ENCODE measurements at places on chromosomes 4 and X.
A peak's percentile ranks its signal among the peaks of the same experiment; 100 is the strongest.

DNA sequence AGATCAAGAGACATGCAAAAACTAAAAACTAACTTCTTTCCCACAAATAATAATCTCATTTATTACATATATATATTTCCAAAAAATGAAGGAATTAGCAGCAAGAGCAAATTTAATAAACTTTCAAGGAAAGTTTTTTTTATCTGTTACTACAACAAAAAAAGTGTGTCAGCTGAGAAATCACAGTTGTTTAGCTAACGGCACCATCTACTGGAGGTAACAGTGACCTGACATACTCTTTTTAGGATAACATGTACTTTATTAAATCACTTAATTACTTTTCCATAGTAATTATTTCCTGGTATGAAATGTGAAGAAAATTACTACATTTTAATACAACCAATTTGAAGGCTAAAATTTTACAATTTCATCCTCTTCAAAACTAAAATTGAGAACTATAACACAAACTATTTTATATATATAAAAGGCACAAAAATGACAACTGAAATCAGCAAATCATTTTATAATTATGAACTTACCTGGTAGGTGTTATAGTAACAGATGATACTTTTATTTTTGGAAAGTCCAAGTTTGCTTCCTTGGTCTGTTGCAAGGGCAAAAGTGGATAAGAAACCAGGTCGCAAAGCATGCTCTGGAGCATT, 9.1 kb downstream of the LAMTOR3 start:
- DNase-seq: peak; percentile 12

- DNase-seq: no peak
These were observed 43.2 kb downstream of the PALLD start for GRCh38 chr4:168540086-168540485.

DNA sequence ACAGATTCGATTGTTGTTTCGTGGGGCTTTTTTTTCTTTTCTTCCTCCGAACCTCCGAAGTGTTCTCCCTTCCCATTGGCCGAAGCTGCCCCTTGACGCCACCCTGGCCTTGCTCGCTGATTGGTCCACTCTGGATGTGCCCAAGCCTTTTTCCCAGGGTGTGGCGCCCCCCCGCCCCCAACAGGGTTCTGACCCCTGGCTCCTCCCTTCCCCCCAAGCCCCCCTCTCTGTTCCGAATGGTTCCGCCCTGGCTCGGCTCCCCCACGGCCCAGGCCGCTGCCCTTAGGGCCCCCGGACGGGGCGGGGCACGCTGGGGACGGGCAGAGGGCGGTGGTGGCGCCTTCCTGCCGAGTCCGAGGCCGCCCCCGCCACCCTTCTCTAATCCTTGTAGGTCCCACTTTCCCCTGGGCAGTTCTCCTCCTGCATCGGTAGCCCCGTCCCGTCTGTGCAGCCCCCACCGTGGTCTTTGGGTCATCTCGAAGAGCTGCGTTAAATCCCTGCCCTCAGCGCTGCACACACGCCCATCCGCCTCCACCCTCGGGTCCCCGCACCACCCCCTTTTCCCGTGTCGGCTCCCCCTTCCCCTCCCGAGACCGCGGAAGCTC, 25.5 kb downstream of the UTP14A start:
- DNase-seq: peak; percentile 70

DNA sequence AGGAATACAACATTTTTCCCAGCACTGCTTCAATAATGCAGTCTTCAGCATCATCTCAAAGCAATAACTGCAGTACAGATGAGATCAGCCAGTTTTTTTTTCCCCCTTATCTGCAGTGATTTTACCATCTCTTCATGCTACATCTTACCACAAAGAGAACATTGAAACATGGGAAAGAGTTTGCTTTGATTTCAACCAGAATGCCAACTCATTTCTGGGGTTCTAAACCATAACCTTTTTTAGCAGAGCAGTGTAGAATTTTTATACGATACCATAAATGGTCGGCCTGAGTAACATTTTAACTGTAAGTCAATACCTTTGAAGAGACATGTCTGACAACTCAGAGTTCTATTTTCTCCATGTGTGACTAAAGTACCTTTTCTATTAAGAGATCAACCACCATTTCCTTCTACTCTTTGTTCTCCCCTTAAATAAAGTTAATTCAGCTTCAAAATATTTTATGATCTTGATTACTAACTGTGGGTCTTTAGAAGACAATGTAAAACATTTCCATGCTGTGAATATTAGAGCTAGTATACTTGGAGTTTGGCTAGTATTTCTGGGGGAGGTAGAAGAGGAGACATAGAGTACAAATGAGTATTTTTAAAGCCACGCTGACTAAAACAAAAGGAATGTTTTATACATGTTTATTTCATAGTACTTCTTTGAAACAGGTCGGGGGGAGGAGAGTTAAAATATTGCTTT, 69.1 kb downstream of the TET2 start:
- DNase-seq: no peak

DNA sequence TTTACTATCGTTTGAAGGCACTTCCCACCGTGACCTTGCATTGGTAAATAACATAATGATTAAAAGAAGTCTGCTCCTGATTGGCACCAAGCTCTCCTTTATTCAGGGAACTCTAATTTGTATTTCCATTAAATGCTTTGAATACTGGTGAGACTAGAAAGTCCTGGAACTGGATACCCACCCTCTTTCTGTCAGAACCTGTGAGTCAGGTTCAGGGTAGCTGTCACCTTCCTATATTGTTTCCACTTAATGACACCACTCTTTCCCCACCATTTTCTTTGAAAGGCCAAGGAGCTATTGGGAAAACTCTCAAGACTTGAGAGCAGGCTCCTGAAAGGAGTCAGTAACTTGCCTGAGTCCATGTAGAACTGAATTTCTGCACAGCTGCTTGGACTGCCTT, 55.9 kb upstream of the RASSF6 start:
- DNase-seq: no peak

DNA sequence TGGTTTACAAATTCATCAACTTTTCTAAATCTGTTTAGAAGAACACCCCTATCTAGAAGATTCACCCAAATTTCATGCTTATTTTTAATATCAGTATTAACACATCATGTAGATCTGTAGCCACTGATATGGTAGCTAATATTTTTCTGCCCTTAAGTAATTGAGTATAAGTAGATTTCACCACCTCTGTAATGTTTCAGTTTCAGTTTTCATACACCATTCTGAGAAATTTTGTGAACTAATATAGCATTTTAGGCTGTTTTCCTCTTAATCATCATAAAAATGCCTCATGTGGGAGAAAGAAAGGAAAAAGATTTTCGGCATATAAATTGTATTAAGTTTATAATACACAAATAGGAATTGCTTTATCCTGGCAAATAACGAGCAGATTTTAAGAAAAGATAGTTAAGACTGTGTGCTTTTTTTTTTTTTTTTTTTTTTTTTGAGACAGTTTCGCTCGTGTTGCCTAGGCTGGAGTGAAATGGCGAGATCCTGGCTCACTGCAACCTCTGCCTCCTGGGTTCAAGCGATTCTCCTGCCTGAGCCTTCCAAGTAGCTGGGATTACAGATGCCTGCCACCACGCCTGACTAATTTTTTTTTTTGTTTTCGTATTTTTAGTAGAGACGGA, 21.4 kb upstream of the RBPJ start:
- no peak for DNase-seq

GRCh38 chrX:46912603-46913491, 626 bp downstream of the JADE3 start:
- DNase-seq: peak; percentile 17

DNA sequence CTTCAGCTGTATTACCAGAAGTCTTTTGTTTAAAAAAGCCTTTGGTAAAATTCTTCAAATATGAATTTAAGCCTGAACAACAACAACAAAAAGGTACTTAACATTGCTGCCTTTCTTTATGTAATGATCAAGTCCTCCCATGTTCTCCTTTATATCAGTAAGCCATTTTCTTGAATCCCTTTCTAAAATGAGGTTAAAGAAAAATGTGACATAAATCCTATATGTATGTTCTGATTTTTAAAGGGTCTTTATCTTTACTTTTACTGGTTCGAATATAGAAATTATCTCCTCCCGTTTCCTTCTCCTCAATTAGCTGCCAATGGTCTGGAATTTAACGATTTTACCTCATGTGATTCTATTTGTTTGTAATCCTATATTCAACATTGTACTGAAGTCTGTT, 522.8 kb downstream of the IL1RAPL1 start:
- no peak for DNase-seq

GRCh38 chr4:52956691-52957090, 94.6 kb downstream of the RASL11B start:
- no peak for DNase-seq

GRCh38 chr4:55396308-55397125, 760 bp downstream of the TMEM165 start:
- DNase-seq: no peak

DNA sequence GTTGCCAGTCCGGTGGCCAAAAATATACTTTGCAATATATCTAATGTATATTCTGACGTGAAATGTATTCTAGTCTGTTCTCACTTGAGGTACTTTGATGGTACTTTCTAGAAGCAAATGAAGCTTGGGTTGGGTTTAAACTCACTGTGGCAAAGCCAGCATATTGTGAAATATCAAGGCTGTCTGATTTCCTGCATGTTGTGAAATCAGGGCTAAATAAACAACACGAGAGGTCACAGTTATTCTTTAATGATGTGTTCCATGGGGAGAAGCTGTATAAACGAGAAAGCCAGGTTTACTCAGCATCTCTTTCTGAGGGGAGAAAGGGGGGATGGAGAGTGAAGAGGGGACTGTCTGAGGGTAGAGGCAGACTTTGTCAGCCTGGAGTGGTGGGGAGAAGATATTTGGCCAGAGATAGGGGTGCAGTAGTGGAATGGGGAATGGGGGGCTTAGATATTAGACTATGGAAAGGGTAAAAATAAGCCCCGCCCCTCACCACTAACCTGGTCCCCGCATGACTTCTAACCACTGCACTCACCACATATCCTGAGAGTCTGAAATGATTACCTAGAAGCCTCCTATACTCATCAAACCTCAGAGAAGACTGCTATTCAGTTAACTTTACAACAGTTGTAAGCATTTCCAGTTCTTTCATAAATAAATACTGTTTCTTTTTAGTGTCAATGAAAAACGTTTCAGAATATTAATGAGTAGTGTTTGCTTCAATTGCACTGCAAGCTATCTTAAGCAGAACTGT, 5.9 kb upstream of the SCARB2 start:
- DNase-seq: no peak

DNA sequence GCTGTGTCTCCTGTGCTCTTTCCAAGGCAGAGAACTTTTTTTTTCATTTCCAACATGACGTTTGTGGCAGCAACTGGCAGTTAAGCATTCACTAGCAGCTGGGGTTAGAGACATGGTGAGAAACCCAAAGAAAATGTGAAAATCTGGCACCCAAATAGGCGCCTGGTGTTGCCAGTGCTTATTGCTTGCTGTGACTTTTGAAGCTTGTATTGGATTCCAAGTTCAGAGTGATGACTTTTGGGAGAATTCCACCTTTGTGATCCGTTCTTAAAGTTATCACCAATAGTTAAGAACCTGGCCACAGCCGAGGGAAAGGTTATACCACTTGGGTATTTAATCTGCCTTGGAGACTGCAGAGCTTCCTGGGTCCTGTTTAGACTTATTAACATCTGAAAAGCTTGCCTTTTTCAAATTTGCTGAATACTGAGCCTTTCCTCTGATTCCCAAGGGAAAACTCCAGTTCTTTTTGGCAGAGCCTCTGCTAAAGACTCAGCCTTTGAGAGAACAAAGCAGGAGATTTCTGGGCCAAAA, 101.0 kb downstream of the OPHN1 start:
- DNase-seq: no peak

DNA sequence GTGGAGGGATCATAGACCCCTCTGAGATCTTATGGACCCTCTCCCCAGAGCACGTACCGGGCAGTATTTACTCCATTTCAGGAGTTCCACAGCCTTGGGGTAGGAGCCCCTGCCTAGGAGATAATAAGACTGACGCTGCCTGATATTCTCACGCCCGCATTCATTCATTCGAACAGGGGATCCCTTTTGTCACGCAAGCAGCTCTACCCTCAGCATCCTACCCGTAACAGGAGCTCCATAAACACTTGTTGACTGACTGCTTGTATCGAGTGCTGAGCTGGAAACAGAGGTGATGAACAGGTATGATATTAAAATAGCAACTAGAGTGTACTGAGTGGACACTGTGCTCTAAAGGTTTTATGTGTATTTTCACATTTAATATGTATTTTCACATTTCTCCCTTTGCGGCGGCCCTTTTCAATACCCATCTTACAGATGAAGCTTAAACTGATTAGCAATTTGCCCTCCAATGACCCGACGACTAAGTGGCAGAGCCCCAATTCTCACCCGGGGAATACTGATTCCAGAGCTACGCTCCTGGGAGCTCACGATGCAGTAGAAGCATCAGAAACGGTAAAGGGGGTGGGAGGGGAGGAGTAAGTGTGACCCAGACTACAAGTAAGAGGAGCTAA, 888 bp downstream of the RAB28 start:
- no peak for DNase-seq

DNA sequence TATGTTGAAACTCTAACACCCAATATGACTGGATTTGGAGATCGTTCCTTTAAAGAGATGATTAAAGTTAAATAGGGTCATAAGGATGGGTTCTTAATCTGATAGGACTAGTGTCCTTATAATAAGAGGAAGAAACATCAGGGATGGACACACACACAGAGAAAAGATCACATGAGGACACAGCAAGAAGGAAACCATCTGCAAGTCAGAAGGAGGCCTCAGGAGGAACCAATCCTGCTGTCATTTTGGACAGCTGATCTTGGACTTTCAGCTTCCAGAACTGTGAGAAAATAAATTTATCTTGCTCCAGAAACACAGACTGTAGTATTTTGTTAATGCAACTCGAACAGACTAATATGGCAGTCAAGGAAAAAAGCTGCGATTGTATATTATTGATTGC, 631.5 kb downstream of the PCDH7 start:
- DNase-seq: no peak

DNA sequence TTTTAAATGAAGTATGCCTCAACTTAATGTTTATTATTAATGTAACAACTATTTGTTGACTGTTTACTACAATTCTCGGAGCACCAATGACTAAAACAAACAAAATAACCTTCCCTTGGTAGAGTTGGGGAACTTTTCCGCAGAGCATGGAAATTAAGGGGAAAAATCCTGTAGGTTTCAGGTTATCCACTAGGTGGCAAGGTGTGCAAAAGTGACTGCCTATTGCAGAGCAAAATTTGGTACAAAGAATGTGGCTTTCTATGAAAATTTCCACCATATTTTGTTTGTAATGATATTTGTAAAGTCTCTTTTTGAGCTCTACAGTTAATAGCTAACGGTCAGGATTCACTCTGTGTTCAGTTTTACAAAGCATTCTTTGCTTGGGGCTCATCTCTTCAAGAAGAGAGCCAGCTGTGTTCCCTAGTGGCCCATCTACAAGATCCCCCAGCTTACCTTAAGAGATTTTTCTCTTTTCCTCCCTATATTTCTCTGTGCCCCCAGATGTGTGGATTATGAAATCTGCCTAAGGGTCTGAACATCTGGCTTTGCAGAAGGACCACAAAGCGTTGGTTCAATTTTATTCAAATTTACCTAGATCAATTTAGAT, 61.1 kb downstream of the FBXO8 start:
- DNase-seq: peak; percentile 1

Data from NCI-H2171 (cell line).